ENCODE measurements at places on chromosomes 5 and 9. TPM values are rescaled to one million over a fixed set of nuclear protein-coding genes. Genes with fewer than 3 reads are reported as not detected.

DNA sequence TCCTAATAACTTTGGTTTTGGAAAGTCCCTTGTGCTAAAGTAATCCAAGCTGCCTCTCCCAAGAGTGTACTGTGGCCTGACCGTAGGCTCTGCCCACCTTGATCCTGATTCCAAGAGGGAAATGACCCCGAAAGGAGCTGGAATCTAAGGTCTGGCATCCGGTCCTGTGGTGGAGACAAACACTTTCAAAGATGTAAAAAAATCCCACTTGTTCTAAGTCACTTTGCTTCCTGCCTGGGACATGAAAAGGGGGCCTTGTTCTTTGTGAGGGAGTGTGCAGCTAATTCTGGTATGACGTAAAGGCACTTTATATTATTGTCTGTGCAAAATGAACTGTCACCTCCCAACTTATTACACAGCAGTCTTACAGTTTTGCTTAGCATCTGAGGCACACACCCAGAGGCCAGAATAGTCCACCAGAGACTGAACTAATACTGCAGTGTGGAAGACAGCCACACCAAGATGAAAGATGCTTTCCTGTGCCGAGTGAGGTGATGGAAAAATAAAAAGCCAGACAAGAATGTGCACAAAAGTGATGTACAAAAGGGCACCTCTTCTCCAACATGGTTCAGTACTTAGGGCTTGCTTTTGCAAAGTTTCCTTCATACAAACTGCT is 128.7 kb downstream of the SLC12A2 start:
- H3K4me3 ChIP-seq: no peak overlapping the region
- no peaks in the 10 kb centered on the region for H3K27me3 ChIP-seq
- H3K4me1 ChIP-seq: no peaks in the 10 kb centered on the region
- DNase-seq: no peak
- H3K27ac ChIP-seq: no peak overlapping the region

- H3K4me1 ChIP-seq: peaks cover 5% of the 10 kb centered on the region
- no peak overlapping the region for H3K4me3 ChIP-seq
- no peak overlapping the region for H3K27ac ChIP-seq
- no peaks in the 10 kb centered on the region for H3K27me3 ChIP-seq
Measured at GRCh38 chr9:116647515-116647809, 39.6 kb upstream of the TRIM32 start.

DNA sequence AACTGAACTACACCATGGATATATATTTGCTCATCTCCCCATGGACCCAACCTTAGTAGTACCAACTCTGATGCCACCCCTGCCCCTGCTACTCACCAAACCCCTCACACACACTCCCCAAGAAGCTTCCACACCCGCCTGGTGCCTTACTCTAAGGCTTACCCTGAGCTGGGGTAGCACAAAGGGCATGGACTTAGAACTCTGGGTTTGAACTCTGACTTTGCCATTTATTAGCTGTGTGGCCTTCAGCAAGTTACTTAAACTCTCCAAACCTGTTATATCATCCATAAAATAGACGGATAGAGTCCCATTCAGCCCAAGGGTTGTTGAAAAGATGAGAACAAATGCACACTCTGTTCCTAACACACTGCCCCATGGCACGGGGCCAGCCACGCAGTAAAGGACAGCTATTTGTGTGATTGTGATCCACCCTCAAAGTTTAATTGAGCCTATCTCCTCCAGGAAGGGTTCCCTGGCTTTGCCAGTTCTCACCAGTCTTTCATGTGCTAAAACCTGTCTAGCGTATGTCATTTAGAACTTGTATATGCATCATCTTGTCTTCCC is 111.0 kb downstream of the KLHL3 start:
- no peak overlapping the region for H3K27ac ChIP-seq
- H3K4me1 ChIP-seq: peaks cover 2% of the 10 kb centered on the region
- no peaks in the 10 kb centered on the region for H3K36me3 ChIP-seq
- H3K4me3 ChIP-seq: no peak overlapping the region
- no peak for DNase-seq
- H3K27me3 ChIP-seq: no peaks in the 10 kb centered on the region

DNA sequence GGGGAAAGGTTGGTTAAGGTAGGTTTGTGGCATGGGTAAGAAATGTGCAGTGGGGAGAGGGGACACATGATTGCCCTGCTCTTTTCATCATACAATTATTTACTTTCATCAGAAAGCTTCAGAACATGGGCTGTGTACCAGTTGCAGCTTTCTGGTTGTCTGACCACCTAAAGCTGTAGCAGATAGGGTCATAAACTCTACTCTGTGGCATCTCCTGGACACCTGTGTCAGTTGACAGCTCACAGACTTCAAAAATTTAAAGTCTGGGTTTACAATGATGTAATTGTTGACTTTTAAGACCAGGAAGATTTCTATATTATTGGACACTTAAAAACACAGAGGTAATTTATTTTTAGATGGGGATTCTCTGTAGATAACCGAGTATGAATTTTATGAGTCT is 222.7 kb upstream of the PRR16 start:
- no peak overlapping the region for H3K4me3 ChIP-seq
- no peaks in the 10 kb centered on the region for H3K36me3 ChIP-seq
- H3K27me3 ChIP-seq: no peaks in the 10 kb centered on the region
- no peaks in the 10 kb centered on the region for H3K4me1 ChIP-seq
- no peak for DNase-seq

The RRAGA gene
- 104 TPM for total RNA-seq

Measured in ovary (tissue), 10 donors.